Activated T-helper 1 cell treated with anti-CD3 and anti-CD28 coated beads, Interleukin-12 subunit alpha, Interleukin-12 subunit beta, Interleukin-2, Interleukin-4 antibody, amounts not matched to agents 30 ng/mL and 10 ng/mL and 1 ng/mL, durations not matched to agents 14 hours and 24 hours and 36 hours (primary cell): ENCODE measurements at places on chromosomes 2 and 18.

GRCh38 chr18:11387880-11388279 lies 221.5 kb upstream of the SLC35G4 start:
- no peaks in the 10 kb centered on the region for H3K27me3 ChIP-seq
- H3K27ac ChIP-seq = no peak overlapping the region
- H3K4me1 ChIP-seq = no peaks in the 10 kb centered on the region
- H3K36me3 ChIP-seq = no peaks in the 10 kb centered on the region

GRCh38 chr2:176813621-176814049 lies 399.0 kb upstream of the HNRNPA3 start:
- peaks cover under 1% of the 10 kb centered on the region for H3K27me3 ChIP-seq
- H3K4me1 ChIP-seq = peaks cover 5% of the 10 kb centered on the region
- H3K27ac ChIP-seq = no peak overlapping the region
- no peak for DNase-seq
- no peaks in the 10 kb centered on the region for H3K36me3 ChIP-seq

DNA sequence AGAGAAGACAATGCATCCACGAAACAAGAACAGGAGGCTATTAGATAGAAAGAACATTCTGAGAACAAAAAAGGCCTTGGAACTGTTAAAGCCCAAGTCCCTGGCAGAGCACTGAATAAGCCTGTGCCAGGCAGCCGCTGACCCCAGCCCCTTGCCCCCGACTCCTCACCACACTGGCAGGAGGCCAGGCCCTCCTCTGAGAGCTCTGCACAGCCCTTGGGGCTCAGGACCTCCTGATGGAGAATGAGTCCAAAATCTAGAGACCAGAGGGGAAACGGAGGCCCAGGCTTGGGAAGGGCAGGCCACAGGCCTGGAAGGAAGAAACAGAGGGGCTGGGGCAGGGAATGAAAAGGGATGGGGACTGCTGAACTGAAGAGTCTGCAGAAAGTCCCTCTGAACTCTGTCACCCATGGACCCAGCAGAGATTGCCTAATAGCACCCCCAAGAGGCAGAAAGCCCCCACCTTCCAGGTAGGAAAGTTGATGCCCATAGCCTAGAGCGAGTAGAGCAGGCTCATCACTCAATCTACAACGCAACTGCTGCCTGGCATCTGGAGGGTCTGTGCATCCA lies 18.3 kb upstream of the TNS1 start:
- no peak for DNase-seq
- H3K27me3 ChIP-seq = peaks cover 5% of the 10 kb centered on the region
- H3K4me3 ChIP-seq = no peak overlapping the region
- H3K36me3 ChIP-seq = no peaks in the 10 kb centered on the region
- H3K4me1 ChIP-seq = no peaks in the 10 kb centered on the region
- H3K27ac ChIP-seq = no peak overlapping the region

GRCh38 chr2:111903930-111904439 lies 5.6 kb downstream of the MERTK start:
- H3K27me3 ChIP-seq = peaks cover 28% of the 10 kb centered on the region
- H3K4me3 ChIP-seq = no peak overlapping the region
- H3K36me3 ChIP-seq = no peaks in the 10 kb centered on the region
- H3K4me1 ChIP-seq = peaks cover 13% of the 10 kb centered on the region

DNA sequence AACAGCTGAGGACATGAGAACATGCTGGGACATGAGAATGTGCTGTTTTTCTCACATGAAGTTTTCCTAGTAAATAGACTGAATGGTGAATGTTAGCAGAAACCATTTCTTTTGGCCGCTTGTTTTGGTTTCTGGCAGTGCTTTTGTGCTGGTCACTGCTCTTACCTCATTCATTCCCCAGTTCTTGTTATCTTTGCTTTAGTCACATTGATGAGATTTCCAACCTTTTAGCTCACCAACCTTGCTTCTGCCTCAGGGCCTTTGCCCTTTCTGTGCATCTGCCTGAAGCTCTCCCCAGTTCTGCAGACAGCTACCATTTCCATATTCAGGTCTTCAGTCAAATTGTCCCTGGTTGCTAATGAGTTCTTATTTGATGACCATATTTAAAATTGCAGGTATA lies 91.6 kb downstream of the PTPRM start:
- H3K4me3 ChIP-seq = no peak overlapping the region
- H3K27ac ChIP-seq = no peak overlapping the region
- no peaks in the 10 kb centered on the region for H3K36me3 ChIP-seq
- DNase-seq = no peak

DNA sequence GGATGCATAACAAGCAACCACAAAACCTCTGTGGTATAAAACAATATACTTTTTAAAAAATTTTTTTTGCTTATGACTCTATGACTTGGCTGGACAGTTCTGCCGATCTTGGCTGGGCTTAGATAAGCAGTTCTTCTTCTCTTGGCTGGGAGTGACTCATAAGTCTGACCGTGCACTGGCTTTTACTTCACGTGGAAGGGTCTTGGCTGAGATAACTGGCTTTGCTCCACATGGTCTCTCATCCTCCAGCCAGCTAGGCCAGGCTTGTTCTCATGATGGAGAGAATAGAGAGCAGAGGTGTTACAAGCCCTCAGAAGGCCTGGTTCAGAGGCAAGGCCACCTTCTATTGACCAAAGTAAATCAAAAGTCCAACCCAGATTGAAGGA lies 178.9 kb upstream of the SERPINE2 start:
- no peak for DNase-seq
- no peak overlapping the region for H3K4me3 ChIP-seq
- peaks cover 6% of the 10 kb centered on the region for H3K4me1 ChIP-seq

DNA sequence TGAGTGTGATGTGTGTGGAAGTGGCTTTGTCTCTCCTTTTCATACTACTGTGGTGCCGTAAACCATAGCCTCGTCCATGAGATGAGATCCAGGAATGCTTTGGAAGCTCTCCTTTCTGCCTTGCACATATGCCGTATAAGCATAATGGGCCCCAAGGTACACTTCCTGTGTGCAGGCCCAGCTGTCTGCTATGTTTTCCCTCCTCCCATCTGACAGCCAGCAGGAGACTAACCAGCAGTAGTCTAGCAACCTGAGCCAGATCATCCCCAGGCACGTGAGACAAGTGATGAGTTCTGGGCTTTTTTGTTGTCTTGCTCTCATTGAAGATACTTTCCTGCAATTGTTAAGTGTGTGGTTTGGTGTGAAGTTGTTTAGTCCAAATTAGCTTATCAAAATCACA lies 555.5 kb upstream of the LRRTM4 start:
- no peaks in the 10 kb centered on the region for H3K4me1 ChIP-seq
- H3K4me3 ChIP-seq = no peak overlapping the region
- H3K27me3 ChIP-seq = no peaks in the 10 kb centered on the region
- no peak for DNase-seq

- H3K27ac ChIP-seq = no peak overlapping the region
- no peaks in the 10 kb centered on the region for H3K36me3 ChIP-seq
- H3K27me3 ChIP-seq = peaks cover 13% of the 10 kb centered on the region
- H3K4me3 ChIP-seq = no peak overlapping the region
- no peaks in the 10 kb centered on the region for H3K4me1 ChIP-seq
Measured at GRCh38 chr2:200274116-200275075, 32.1 kb upstream of the SPATS2L start.

DNA sequence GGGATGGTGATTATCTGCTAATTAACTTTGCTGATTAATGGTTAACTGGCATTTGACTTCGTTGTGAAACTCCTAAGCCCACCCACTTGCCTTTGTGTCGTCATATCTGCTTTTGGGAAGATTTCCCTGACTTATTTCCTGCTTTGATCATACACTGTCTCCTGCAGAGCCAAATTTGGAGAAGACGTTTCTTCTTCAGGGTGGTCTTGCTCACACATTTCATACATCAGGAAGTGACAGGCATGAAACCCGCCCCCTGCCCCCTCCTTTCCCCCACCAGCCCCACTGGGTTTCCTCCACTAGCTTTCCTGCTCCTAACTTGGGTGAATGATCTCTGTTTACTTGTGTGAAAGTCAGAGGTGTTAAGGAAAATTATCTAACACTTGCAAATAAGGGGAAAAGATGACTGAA lies 300.1 kb downstream of the TSN start:
- H3K4me1 ChIP-seq = no peaks in the 10 kb centered on the region
- H3K4me3 ChIP-seq = no peak overlapping the region
- H3K27me3 ChIP-seq = no peaks in the 10 kb centered on the region

GRCh38 chr2:689237-689636 lies 12.0 kb upstream of the TMEM18 start:
- H3K4me1 ChIP-seq = peaks cover 6% of the 10 kb centered on the region
- peaks cover 7% of the 10 kb centered on the region for H3K27me3 ChIP-seq
- peaks cover 7% of the 10 kb centered on the region for H3K36me3 ChIP-seq
- no peak for DNase-seq

DNA sequence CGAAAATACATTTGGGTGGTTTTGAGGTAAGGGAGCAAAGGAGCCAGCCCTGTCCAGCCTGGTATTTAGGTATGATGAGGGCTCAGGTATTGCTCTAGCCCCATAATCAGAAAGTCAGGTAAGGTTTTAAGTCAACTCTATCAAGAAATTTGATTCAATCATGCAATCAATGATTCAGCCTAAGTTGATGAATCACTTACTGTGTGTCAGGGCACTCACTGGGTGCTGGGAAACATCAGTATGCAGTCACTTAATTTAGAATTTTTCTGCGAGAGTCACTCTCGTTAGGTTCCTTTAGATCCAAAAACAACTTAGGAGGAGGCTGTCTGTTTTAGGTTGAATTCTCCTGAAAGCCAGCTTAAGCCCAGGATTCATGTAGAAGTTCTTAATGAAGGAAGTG lies 17.7 kb upstream of the SERPINB2 start:
- no peaks in the 10 kb centered on the region for H3K4me1 ChIP-seq
- H3K4me3 ChIP-seq = no peak overlapping the region
- H3K36me3 ChIP-seq = no peaks in the 10 kb centered on the region
- H3K27me3 ChIP-seq = peaks cover 6% of the 10 kb centered on the region
- no peak overlapping the region for H3K27ac ChIP-seq

- H3K27ac ChIP-seq = no peak overlapping the region
- peaks cover 10% of the 10 kb centered on the region for H3K27me3 ChIP-seq
- no peaks in the 10 kb centered on the region for H3K4me1 ChIP-seq
- no peak for DNase-seq
Measured at GRCh38 chr18:12296457-12296856, 11.6 kb upstream of the TUBB6 start.

DNA sequence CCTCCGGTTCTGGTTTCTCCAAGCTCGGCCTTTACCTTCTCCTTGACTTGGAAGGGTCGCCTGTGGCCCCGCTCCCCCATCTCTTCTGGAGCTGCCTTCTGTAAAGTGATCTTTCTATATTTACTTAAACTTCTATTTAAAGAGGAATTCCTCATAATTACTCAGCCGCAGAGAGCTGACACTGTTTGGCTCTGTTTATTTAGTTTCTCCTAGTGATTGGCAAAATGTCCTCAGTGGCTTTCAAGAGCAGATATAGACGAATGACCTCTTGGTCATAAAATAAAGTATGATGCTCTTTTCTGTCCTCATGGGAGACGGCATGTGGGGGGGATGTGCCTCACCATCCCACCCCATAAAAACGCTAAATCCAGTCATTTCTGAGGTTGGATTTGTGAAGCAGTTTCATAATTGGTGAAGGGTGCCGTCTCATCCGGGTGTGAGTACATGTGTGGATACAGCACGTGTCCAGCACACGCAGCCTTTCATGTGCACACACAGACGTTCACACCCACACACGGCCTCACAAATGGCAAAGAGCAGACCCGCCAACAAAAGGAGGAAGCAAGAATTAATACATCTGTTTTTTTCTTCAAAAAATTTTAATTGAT lies 43.4 kb upstream of the SMAD7 start:
- no peak overlapping the region for H3K4me3 ChIP-seq
- no peak for DNase-seq
- peaks cover 12% of the 10 kb centered on the region for H3K4me1 ChIP-seq

DNA sequence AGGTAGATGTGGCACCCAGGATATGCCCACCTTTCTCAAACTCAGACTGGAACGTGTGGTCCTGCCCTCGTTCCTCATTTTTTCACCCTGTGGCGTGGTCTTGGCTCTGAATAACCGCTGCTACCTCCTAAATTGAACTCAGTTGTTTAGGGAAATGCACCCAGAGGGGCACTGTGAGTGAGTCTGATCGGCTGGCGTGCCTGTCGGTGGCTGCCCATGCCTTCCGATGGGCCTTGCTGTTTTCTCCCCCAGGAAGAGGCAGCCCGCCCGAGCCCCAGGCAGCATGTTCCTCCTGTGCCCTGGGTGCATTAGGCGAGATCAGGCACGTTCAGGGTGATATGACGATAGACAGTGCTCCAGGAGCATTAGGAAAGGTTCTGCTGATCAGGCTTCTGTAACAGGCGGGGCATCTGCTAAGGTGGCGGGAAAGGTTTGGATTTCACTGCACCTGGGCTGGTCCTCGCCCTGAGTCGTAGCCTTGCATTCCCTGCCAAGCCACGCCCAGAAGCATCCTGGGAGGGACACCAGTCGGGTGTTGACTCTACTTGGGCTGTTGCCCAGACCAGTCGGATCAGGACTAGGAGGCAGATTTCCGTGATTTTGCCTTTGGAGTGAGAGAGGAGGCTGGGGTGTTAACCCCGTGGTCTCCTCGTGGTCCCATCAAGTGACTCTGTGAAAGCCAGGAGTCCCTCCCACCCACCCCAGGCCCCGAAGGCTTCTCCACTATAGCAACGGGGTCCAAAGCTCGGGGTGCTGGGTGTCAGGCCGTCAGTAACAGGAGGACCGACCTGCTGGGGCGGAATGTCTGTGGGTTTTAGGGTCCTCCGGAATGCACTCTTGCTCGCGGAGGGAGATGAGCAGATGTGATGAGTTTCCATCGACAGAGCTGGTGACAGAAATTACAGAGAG lies 75.1 kb downstream of the SH3BP4 start:
- no peaks in the 10 kb centered on the region for H3K36me3 ChIP-seq
- H3K27me3 ChIP-seq = no peaks in the 10 kb centered on the region
- no peak for DNase-seq
- H3K27ac ChIP-seq = no peak overlapping the region
- no peaks in the 10 kb centered on the region for H3K4me1 ChIP-seq

DNA sequence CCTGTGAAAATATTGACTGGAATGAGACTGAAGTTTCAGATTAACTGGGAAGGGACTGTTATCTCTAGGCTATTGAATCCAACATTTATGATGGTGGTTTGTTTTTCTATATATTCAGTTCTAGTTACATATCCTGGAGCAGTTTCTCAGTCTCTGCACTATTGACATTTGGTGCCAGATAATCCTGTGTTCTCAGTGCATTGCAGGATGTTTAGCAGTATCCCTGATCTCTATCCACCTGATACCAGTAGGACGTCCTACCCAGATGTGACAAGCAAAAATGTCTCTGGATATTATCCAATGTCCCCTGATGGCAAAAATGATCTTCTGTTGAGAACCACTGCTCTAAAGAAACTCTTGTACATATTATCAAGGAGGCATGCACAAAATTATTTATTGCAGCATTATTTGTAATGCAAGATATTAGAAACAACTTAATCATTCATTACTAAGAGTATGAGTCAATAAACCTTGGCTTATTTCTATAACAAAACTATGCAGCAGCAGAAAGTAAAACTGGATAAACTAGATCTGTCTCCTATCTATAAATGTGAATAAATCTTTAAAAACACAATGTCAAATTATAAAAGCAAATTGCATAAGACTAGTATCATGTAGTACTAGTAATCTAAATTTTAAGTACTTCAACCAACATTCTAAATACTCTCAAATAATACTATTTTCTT lies 369.3 kb upstream of the RND3 start:
- H3K36me3 ChIP-seq = no peaks in the 10 kb centered on the region
- no peak overlapping the region for H3K4me3 ChIP-seq
- no peaks in the 10 kb centered on the region for H3K4me1 ChIP-seq
